ENCODE measurements at places on chromosomes 4 and X.

DNA sequence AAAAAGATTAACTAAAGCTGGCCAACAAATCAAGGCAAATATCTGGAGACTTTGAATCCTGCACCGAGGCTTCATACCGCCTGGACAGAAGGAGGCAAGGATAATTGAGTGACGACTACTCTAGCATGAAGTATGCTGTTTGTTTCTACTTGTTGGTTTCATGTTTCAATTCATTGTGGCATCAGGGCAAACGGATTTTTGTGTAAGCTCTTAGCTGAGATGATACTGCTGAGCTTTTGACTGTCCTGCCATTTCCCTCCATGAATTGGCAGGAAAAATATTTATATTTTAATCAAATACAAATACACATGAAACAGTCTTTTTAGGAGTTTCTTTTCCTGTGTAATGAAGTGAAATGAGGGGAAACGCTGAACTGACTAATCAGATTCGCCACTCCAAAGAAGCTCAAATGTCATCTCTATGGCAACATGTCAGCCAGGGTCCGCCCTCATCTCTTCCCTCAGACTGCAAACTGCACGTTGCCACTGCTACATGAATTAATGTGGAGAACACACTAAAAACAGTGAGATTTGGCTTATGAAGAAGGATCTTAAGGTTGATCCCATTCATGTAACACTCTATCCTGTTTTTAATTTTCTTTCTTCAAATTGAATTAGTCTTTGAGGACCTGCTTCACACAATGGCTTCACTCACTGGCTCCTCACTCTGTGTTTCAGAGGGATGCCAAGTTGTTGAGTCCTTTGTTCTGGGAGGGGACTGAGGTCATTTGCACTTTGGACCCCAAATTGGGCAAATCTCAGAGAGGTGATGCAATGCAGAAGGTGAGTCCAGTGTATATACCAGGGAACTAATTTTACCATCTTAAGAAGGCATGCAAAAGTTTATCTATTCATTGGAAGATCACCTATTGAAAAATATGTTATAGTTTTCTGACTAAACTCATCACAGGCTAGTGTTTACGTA is 149.6 kb upstream of the MID1 start:
- no peak for DNase-seq

GRCh38 chrX:107713543-107714205 is 61.9 kb downstream of the TSC22D3 start:
- peak; percentile 8 for DNase-seq

DNA sequence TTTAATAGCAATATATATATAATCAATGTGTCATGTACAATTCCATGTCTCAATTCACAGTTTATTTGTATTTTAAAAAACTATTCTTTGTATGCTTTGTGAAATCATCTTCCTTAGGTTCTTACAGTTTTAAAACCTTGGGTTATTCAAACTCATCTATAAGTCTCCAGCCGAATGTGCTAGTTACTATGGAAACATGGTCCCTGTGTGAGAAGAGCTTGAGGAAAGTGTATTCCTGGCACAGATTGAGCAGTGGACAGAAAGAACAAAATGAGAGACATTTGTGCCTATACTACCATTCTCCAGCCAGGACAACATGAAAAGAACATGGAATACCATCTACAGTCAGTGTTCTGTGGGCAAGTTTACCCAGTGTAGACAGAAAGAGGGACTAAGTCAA is 103.4 kb downstream of the EFHC2 start:
- no peak for DNase-seq

DNA sequence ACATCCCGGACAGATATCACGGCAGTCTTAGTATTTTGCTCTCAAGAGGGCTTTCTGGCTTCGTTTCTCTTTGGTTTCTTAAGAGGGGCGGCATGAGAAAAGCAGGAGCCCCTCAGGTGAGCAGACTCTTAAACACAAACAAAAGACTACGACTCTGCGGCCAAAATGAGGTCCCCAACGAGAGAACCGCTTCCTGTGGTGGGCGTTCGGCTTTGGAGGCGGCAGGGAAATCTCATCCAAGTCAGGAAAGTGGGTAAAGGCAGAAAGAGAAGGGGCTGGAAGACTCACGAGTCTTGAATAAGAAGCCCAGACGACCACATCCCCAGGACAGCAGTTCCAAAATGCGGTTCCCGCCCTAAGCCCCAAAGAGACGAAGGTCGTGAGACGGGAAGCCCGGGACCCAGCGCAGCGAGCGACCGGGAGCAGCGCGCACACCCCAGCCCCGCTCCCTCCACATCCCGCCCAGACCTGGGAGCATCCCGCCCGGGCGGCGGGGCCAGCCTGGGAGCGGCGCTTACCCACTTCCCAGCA is 409 bp downstream of the UGDH start:
- DNase-seq: peak; percentile 0

GRCh38 chrX:110675886-110676285 is 119.7 kb downstream of the CHRDL1 start:
- DNase-seq: no peak

- no peak for DNase-seq
These were observed 213.4 kb downstream of the SPCS3 start for GRCh38 chr4:176533159-176533558.

DNA sequence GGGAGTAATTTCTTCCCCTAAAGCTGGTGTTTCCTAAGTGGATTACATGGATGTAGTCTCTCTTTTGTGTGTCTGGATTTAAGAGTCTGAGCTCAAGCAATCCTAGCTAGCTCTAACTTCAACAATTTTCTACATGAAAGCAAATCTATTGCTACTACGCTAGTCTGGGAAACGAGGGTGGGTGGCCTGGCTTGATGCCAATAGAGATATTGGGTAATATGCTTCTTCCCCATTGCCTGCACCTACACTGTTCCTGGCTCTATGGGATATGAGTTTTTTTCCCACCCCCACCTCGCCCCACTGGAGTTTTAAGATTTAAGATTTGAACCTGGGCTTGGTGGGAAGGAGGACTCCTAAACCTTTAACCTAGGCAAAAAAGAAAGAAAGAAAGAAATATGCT is 158.8 kb downstream of the RBM46 start:
- DNase-seq: no peak

DNA sequence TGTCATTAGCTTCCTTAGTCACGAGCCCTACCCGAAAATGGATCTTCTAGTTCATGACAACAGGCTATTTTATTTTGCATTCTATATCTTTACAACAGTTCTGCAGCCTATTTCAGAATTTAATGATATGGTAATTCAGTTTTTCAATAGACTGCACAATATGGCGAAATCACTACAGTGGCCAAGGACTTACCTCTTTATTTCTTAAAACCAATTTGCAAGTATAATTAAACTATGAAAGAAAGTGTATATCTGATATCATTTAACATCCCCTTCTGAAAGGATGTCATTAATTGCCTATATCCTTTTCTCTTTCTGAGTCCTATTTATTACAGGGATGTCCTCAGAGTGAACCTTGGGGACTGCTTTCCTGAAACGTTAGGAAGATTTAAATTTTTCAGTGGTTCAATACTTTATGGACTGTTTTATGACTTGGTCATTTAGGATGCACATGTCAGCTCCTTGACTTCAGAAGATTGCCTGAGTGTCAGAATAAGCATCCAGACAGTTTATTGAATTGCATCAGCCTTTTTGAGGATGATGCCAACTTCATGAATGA is 190.8 kb upstream of the GEMIN8 start:
- DNase-seq: no peak

- no peak for DNase-seq
These were observed 641.0 kb upstream of the FRG1 start for GRCh38 chr4:189299706-189300105.

DNA sequence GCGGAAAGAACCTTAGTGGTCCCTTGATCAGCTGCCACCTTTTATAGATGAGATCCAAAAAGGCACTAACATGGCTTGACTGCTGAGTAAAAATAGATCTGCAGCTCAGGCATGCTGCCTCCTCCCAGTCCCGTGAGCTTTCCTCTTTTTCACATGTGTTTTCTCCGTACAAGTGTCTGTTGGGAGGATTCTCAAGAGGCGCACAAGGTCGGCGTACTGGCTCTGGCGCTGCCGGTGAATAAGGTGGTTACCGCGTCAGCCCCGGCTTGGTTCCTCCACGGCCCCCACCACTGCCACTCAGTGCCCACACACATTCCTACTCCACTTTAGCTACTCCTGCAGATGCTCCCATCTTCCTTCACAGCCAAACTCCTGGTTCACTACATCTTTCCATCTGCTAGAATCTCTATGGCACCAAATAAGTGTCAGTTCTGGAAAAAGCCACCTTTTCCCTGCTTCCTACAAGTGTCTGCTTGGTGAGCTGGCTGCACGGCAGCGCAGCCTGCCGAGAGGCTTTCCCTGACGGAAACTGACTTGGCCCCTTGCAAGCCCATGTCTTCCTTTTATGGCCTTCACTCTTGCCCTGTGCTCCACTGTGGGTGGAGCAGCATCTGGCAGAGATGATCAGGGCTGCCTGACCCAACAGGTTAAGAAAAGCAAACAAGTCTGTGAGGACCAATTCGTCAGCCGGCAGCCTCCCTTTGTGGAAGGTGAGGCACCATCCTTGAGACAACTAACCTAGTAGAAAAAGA is 99.8 kb downstream of the KLHL8 start:
- no peak for DNase-seq

DNA sequence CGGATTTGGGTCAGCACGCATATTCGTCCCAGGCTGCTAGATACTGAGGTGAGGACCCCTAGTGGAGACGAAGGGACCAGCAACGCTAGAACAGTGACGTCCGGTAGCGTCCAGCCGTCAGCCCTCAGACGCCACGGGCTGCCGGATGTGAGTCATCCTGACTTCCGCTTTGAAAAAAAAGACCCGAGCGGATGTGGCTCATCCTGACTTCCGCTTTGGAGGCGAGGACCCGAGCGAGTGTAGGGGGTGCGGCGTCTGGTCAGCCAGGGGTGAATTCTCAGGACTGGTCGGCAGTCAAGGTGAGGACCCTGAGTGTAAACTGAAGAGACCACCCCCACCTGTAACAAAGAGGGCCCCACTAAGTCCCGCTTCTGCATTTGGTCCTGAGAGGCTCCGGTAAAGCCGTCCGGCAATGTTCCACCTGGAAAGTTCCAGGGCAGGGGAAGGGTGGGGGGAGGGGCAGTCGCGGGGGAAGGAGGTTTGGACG is at the start of gene MAGEB2:
TSS of gene MAGEB2 (plus strand) at position 207 of the 487 bp plus-strand sequence. CDS start 3,018 bp downstream, outside the sequence.
- DNase-seq: no peak

- no peak for DNase-seq
These were observed 1934.9 kb downstream of the ARAP2 start for GRCh38 chr4:34309383-34309906.

DNA sequence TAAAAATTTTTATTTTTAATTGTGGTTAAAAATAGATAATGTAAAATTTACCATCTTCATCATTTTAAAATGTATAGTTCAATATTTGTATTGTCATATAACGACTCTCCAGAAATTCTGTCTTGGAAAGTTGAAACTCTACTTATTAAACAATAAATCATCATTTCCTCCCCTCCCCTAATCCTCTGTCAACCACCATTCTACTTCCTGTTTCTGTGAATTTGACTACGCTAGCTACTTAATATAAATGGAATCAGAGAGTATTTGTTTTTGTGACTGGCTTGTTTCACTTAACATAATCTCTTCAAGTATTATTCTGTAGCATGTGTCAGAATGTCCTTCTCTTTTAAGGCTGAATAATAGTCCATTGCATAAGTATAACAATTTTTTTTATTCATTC is 729.0 kb upstream of the AADAT start:
- DNase-seq: no peak

GRCh38 chrX:133698298-133698697 is 283.0 kb upstream of the GPC4 start:
- DNase-seq: no peak

GRCh38 chr4:168449719-168450452 is 30.4 kb downstream of the DDX60L start:
- no peak for DNase-seq

- DNase-seq: no peak
These were observed 2189.1 kb upstream of the AGA start for GRCh38 chr4:179631321-179631720.
